Panc1 (cell line): ENCODE measurements at places on chromosomes 4 and X. TPM values are rescaled to one million over a fixed set of nuclear protein-coding genes. Genes with fewer than 3 reads are reported as not detected.

GRCh38 chr4:3324093-3324815 lies 31.4 kb downstream of the RGS12 start:
- H3K27me3 ChIP-seq = no peaks in the 10 kb centered on the region
- no peaks in the 10 kb centered on the region for H3K36me3 ChIP-seq
- no peak overlapping the region for H3K27ac ChIP-seq

GRCh38 chrX:49844611-49845010 lies 15.5 kb downstream of the PAGE4 start:
- peaks cover 1% of the 10 kb centered on the region; the same call in 1 of the 2 replicates for H3K27me3 ChIP-seq
- no peak overlapping the region for H3K27ac ChIP-seq
- no peaks in the 10 kb centered on the region for H3K4me1 ChIP-seq
- no peak for DNase-seq
- no peak overlapping the region for H3K4me3 ChIP-seq

Gene CCSER1
- 0.05 TPM for total RNA-seq

DNA sequence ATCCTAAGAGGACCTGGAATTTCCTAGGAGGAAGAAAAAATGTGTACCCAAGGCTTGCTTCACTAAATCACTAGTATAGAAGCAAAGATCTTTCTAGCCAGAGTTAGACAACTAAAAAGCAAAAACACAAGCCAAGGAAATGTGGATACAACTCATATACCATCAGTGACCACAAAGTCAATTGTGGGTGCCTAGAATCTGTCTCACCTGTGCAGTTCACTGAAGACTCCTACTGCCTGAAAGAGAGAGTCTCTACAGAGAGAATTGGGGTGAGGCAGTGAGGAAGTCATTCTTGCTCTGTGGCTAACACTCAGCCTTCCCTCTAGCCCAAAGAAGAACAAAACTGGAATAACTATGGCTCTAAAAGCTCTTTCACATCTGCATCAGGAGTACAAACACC lies 82.9 kb downstream of the EFHC2 start:
- DNase-seq = no peak
- H3K4me3 ChIP-seq = no peak overlapping the region
- no peaks in the 10 kb centered on the region for H3K4me1 ChIP-seq

DNA sequence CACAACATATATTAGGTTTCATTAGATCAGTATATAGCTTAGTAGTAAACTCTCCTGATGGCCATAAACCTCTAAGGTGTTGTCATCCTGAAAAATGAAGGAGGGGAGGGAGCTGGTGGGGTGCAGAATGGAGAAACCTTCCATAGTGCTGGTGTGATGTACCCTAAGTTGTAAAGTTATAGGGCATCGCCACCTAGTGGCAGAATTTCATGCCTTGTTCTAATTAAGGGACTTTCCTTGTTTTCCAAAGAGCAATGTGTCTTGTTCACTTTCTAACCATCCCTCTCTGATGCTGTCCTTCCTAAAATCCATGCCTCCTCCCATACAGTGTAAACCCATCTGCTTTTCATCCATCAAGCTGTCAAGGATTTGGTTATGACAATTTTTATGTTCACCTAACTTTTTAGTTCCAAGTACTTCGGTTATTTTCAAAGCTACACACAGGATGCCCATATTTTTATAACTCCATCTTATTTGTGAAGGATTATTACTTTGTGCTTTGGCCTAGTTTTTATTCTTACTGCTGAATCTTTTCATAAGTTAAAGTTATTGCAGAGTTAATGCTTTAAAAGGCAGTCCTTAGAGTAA lies 4.5 kb downstream of the NBDY start:
- H3K27me3 ChIP-seq = no peaks in the 10 kb centered on the region
- DNase-seq = no peak
- peaks cover 9% of the 10 kb centered on the region; the same call in 1 of the 2 replicates for H3K4me1 ChIP-seq
- H3K27ac ChIP-seq = no peak overlapping the region

DNA sequence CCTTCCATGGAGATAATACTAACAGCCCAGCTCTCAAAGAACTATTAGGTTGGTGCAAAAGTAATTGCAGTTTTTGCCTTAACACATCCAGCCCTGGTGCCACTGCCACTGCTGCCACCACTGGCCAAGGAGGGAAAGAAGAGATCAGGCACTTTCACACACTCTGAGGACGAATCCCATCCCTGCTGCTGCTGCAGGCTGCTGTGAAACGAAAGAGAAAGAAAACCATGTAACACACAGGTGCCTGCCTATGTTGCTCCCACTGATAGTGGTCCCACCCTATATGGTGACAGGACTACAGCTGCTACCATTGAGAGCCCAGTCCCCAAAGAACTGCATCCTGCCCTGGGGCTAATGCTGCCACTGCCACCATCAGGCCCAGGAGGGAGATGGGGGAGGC lies 35.1 kb downstream of the TMLHE start:
- no peak overlapping the region for H3K27ac ChIP-seq
- no peaks in the 10 kb centered on the region for H3K27me3 ChIP-seq
- H3K4me1 ChIP-seq = no peaks in the 10 kb centered on the region
